ENCODE measurements at places on chromosomes 2 and 18.
A peak's percentile ranks its signal among the peaks of the same experiment; 100 is the strongest.

- peak; percentile 80 for DNase-seq
Observed at GRCh38 chr2:210961249-210961648, 404.9 kb downstream of the CPS1 start.

- DNase-seq = no peak
Observed at GRCh38 chr2:5520463-5520972, 171.7 kb upstream of the SOX11 start.

DNA sequence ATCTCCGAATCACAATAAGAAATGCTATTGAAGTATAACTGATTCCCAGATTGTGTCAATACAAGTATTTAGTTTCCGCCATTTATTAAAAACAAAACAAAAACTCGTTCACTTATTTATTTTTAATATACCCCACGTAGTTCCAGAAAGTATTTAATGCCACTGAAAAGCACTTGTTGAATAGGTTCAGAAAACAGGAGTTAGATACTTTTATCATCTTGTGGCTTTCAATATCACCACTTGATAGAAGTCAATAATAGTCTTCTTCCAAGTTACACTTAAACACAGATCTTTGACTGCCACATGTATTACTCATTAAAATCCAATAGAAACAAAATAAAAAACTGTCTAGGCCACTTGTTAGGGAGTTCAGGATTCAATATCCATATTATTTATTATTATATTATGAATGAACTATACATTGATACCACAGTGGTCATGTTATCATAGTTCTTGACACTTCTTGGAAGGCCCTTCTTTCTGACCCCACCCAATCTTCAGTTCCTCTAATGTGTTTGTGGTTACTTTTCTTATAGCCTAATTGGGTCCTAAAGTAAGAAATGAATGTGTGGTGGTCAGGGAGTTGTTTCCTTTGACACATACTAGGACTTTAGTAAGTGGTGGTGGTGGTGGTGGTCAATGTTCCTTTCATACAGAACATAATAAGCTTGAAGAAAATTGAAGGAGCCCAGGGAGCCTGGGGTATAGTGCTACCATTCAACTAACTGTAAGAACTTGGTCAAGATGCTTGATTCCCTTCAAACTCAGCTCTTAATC is 221.3 kb upstream of the ITGA4 start:
- no peak for DNase-seq

DNA sequence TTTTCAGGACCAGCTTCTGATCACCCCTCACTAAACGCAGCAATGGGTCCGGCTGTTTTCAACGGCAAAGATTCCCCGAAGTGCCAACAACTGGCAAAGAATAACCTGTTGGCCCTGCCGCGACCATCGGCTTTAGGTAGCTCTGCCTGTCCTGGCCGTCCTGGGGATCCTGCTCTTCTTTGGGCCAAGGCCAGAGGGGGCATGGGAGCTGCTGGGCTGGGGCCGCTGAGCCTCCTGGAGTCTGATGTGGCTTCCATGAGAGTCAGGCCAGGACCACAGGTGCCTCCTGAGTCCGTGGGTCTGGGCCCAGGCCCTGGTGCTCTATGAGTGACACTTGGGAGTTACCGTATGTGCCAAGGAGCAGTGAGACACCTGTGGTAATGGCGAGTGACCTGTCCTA is 46.9 kb downstream of the GREB1 start:
- DNase-seq = no peak

DNA sequence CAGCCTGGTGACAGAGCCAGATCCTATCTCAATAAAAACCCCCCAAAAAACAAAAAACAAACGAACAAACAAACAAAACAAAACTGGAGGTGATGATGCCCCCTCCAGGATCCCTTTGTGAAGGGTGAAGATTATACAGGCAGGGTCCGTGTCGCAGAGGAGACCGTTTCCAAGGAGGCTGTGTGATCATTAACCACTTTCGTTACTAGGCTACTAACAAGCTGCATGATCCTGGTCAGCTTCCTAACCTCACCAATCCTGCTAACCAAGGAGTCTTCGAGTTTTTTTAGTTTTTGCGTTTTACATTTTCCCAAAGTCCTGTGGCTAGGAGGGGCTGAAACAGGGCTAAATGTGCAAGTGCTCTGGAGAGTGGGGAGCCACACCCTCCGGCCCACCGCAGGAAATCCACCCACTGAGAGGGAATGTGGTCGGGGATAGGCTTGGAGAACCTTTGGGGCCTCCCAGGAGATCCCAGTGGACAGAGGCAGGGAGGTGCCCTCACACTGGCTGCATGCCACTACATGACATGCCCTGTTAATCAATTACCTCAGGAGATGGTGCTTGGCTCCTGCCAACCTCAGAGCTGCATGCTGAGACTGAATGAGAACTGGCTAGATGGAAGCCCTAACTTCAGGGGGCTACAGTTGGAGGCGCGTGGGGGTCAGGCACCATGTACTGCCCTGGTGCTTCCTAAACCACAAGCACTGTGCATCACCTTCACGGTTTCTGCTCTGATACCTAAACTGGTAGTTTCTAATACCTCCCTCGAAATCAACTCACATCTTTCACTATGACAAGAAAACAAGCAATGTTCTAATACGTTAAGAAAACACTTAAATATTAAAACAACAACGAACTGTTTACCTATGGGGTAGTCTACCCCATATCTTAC is 67.5 kb upstream of the RGPD5 start:
- DNase-seq = no peak

- DNase-seq = no peak
Observed at GRCh38 chr2:240170883-240171282, 30.4 kb upstream of the OTOS start.

DNA sequence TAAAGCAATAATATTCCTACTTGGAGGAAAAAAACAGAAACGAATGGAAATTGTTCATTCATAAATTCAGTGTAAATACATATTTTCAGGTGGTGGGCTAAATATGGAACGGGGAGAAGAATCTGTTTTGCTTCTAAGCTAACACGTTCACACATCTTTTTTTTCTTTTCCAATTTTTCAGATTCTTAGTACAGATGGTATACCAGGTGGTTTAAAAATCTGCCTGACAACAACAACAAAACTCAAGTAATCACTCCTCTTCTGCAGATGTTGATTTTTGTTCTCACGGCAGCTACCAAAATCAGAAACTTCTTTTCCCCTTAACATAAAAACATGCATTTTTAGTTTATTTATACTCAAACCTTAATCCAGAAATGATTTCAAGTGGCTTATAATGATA is 164.8 kb upstream of the SYT4 start:
- no peak for DNase-seq

- no peak for DNase-seq
Observed at GRCh38 chr2:141506135-141506534, 624.7 kb downstream of the LRP1B start.

- DNase-seq = no peak
Observed at GRCh38 chr2:174901075-174901474, 104.1 kb downstream of the CHN1 start.

DNA sequence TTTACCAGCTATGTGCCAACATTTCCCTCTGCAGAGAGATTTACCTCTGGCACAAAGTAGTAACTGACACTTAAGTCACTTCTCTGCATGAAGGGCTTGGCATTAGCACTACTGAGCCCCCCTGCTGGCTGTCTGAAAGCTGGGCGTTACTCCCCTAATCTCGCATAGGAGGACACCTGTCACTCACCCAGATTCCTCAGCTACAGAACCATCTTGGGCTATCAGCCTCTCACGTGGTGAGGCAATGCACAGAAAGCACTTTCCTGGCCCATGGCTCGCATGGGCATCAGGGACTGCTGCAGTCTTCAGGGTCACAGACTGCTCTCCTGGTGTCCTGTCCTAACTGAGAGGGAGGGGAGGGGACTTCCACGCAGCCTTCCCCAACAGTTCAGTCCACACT is 12.0 kb downstream of the SERPINE2 start:
- no peak for DNase-seq

GRCh38 chr18:56945171-56946083 is 201.5 kb upstream of the BOD1L2 start:
- DNase-seq = no peak

GRCh38 chr2:106115250-106115649 is 78.9 kb downstream of the UXS1 start:
- peak; percentile 70 for DNase-seq

GRCh38 chr2:176110415-176111308 is 3.6 kb downstream of the HOXD11 start:
- DNase-seq = no peak

GRCh38 chr2:127637725-127638252 is 8.2 kb upstream of the GPR17 start:
- peak; percentile 50 for DNase-seq

GRCh38 chr2:85741833-85742455 is 11.8 kb upstream of the ATOH8 start:
- peak; percentile 55 for DNase-seq

- peak; percentile 73 for DNase-seq
Observed at GRCh38 chr18:48563027-48563426, 24.2 kb downstream of the CTIF start.

- peak; percentile 45 for DNase-seq
Observed at GRCh38 chr2:159613651-159614285, 2.6 kb downstream of the BAZ2B start.

DNA sequence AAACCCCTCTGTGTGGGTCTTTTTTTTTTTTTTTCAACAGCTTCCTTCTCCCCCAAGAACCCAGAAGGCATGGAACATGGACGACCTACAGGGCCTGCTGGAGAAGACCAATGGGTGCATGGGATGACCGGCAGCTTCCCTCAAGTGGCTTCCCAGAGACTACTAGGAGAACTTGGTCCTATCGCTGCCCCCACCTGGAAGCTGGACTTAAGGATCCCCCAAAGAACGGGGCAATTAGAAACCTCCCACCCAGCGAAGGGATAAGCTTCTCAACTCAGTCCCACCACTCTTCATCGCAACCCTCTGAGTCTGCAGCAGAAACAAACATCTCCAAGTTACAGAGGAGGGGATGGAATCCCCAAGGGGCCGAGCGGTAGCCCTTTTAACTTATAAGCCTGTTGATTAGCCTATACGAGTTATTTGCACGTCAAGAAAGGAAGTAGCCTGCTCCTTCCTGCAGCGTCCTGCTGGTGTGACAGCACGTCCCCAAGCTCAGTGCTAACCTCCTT is 1.4 kb downstream of the ACTR1B start:
- DNase-seq = no peak

- DNase-seq = no peak
Observed at GRCh38 chr18:73879766-73880165, 267.9 kb downstream of the FBXO15 start.

DNA sequence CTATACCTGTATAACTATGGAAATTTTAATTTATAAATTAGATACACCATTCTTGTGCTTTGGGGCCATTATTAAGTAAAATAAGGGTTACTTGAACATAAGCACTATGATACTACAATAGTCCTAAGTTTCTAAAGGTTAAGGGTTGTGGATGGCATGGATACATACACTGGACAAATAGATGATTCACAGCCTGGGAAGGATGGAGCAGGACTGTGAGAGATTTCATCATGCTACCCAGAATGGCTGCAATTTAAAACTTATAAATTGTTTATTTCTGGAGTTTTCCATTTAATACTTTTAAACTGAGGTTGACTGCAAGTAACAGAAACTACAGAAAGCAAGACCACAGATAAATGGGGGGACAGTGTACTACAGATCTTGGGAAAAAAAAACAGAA is 295.8 kb upstream of the ZNF804A start:
- DNase-seq = no peak

DNA sequence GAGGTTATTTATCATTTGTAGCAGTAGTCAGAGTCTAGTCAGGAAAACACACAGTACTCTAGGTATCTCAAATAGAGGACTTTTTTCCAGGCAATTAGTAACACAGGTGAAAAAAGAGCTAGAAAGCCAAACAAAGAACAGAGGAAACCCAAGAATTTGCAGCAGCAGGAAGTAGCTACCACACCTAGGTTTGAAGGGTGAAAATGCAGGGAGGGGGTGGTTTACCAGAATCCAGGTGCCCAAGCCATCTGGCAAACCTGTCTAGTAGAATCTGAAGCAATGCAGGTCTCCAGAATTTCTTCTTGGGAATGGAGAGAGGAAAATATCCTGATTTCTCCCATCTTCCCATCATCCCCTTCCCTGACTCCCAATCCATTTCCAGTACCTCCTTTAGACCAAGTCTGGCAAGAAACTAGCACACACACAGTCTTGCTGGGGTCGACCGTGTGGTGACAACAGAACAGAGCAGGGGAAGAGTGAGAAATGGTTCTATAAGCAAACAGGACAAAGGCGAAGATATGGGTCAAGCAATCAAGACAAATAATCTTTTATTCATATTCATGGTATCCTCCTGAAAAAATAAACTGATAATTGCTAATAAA is 231.9 kb upstream of the MMADHC start:
- DNase-seq = peak; percentile 14

DNA sequence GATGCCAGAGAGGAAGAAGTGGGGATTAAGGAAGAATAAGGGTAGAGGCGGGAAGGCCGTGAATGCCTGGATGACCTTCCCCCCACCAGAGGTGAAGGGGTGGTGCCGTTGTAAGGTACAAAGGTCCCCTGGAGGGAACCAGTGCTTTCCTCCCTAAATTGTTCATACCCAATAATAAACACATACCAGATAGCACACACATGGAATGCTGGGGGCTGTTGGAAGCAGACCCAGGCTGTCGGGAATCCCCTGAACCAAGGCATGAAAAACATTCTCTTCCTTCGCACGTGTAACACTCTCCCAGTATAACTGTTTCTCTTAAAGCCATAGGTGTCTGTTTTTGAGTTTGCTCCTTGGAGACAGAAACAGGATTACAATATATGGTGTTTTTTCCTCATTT is 107.1 kb upstream of the CTAGE1 start:
- DNase-seq = no peak

Measured in mammary epithelial cell (primary cell).